ENCODE measurements at places on chromosomes 2 and 18.

DNA sequence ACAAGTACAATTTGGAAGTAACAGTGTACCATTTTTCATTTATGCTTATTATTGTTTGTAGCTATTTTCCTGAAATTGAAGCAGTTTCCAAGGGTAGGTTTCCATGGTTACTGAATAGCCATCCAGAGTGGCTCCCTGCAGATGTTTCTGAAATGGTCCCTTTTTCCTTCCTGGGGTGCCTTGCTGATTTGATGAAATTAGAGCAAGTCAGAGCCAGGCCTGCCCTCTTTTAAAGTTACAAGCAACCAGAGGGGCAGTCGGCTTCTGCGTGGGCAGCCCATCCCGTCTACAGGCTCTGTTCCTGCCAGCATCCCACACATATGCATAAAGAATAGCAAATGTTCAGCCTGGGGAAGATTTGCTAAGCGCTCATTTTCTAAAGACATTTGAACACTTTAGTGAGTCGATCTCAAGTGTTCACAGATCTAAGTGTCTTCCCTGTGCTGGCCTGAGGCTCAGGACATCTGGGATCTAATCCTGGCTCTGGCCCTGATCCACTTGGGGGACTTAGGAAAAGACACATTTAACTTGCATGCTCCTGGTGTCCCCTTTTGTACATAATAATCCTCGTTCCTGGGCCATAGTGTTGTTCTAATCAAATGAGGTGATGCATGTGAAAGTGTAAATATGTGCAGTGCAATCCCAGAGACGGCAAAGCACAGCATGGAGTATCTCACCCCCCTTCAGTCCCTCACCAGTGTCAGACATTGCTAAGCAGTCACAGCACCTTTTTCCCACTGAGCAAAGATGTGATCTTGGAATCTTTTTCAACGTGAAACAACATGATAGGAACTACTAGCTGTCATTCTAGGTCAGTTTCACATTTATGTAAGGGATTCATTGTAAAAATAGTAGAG, 92.2 kb downstream of the STPG4 start:
- DNase-seq = no peak

DNA sequence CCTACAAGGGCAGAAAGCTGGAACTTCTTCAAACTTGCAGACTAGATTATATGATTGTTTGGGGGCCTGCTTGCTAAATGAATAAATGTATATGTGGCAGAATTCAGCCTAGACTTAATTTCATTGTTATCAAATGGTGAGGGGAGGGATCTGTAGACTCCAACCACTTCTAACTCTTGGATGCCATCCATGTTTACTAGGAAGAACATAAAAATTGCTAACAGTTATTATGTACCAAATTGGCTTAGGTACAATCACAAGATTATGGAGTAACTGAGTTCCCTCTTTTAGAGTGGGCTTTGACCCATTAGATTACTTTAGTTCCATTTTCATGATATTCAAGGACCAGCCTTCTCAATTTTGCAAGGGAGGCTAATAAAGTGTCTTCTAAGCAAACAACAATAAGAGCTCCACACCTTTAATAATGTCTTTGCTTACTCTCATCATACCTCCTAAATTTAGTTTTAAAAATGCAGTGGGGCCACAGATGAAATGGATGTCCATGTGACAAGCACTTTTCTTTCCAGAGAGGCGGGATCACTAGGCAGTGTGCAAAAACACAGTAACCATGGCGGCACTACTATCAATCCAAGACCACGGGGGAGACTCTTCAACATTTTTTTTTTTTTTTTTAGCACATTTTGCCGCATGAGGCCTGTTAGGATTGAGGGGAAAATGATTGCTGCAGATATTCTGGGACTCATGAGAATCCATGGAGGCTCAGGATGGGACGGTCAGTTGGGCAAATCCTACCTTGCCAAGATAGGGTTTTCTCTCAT, 217.6 kb upstream of the SPRED2 start:
- DNase-seq = no peak

- no peak for DNase-seq
These were observed 458.6 kb downstream of the FBXO15 start for GRCh38 chr18:73688851-73689711.

DNA sequence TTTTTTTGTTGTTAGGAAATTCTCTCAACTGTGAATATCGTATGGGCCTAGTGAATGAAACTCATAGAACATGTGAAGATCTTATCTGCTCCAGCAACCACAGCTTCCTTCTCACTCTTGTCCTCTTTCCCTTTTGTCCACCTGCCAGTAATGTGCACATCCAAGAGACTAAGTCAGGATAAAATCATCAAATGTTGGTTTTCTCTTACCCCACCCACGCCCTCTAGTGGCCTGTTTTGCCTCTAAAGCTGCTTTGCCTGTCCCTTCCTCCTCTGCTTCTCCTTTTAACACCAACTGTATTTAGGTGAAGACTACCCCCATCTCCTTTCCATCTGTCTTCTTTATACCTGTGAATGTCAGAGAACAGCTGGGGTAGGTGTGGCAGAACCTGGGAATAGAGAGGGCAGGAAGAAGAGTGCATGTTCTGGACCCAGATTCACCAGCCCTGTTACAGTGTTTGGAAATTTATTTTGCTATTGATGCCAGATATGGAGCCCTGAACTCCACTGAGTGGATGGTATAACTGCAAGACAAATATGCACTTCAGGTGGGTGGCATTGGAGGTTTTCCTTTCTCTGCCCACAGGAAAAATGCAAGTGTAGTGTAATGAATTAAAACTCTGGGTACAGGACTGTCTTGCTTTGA, 8.4 kb upstream of the MGAT5 start:
- DNase-seq = peak; percentile 83

DNA sequence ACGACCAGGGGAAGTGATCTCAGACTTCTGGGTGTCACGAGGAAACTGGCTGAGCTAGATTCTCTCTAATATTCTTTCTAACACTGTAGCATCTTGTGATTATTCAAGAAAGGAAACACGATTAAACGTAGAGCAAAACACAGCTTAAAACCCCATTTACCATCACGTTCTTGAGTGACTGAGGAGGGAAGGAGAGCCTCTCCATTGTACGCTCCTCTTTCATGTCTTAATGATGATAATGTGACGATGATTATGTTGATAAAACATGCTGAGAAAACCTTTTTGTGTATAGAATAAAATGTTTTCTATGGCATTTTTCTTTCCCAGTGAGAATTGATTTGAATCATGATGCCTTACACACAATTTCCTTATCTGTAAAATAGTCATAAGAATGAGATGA, 705.6 kb upstream of the ID2 start:
- no peak for DNase-seq

- DNase-seq = no peak
These were observed 39.9 kb downstream of the ADD2 start for GRCh38 chr2:70728128-70728527.

DNA sequence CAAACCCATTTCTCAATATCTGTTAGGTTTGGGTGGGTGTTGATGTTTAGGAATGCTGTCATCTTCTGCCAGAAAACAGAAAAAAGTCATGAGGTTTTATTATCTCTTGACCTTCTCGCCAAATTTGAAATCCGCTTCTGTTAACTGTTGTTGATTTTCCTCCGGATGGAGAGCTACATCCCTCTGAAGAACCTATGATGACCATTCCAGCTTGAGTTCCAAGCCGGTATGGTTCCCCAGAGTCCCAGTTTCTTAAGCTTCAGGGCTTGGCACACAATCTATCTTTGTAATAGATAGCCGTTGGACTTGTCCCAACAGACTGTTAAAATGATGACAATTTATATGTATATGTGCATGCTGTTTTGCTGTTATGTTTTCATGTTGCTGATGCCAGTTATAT, 1201.0 kb downstream of the LRP1B start:
- DNase-seq = no peak

GRCh38 chr2:68837861-68838341, 33.3 kb downstream of the BMP10 start:
- no peak for DNase-seq

Measured in stimulated activated CD4-positive, alpha-beta T cell treated with anti-CD3 and anti-CD28 coated beads, Interleukin-4, amount 100 ng/mL, for 24 hours (primary cell).